Caudate nucleus (tissue), 63 donors: ENCODE measurements at places on chromosomes 3 and 15.

- no peak for DNase-seq
Measured at GRCh38 chr3:77780278-77780996, 740.5 kb downstream of the ROBO2 start.

- DNase-seq: no peak
Measured at GRCh38 chr3:68007621-68008226, 353.3 kb upstream of the SUCLG2 start.

DNA sequence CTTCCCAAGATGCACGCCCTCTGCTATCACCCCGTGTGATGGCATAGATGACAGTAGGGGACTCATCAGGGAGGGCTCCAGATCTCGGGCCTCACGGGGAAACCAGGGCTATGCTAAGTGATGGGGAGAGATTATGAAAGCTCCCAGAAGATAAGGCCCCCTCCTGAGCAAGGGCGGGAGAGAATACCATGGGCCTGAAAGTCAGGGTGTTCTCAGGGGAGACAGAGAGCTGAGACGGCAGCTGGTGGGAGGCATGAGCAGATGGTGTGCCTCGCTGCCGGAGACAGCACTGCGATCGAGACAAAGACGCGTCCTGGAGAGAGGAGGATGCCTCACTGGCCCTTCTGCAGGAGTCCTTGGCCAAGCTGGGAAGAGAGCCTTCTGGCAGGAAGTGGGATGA lies 106.5 kb upstream of the ADPGK start:
- DNase-seq: no peak

DNA sequence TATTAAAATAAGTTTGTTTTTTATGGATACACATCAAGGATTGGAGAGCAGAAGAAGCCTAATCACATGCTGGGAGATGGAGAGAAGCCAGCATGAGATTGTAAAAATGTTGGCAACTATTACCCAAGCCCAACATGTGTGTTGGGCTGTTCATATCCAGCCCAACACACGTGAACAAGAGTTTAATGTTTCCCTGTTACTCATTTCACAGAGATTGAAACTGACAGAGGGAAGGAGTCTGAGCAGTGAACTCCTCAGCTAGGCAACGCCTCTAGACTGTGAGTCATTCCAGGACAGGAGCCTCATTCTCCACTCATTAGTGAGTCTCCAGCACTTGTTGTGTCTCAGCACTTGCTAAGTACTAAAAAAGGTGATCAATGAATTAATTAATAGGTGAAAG lies 43.2 kb upstream of the CMSS1 start:
- DNase-seq: no peak

DNA sequence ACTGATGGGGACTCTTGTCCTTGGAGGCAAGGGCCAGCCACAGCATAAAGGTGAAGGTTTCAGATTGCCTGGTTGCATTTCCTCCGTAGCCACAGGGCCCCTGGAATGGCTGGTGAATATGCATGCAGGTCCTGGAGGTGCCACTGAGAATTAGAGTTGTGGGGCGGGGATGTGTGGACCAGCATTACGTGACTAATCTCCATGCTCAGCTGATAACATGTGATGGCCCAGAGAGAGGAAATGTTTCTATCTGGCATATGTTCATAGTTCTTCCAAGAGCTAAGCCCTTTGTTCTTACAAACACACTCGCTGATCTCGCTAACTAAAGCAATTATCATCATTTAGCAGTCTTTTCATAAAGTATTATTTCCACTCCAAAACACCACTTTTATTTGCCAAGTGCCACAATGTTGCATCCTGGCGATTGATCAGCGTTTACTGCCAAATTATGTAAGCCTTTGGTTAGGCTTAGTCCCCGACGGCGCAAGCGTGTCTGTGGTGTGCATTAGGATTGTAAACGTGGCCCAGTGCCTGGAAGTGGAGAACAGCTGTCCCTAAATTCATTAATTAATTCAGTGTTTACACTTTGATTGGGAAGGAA lies 55.9 kb downstream of the CGNL1 start:
- DNase-seq: no peak

DNA sequence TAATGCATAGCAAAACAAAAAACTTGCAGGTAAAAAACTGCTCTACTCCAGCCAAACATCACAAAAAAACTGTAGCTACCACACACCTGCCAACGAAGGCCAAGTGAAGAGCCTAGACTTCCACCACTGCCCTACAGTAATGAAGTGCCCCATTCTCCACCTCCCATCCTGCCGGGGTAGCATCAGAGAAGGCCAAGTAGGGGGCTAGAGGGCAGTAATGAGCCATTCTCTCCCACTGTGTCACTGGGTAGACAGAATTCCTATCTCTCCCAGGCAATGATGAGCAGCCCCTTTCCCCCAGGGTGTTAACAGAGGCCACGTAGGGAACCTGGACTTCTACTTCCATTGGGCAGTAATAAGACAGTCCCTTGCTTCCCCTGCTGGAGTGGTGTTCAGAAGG lies 9.5 kb downstream of the SEC22C start:
- DNase-seq: no peak

DNA sequence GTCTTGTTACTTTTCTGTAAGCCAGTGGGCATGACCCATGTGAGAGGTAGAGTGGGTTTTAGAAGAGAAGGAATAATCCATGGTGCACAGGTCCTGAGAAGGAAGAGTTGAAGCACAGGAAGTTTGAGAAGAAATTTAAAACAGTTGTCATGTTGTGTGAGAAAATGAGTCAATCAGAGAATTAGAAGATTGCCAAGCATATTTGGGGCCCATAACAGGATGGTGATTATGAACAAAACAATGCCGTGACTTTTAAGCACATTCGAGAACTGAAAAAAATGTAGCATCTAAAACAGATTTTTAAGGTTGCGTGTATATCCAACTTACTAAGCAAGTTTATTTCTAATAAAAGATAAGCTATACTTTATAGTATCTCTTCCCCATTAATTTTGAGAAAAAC lies 198.7 kb downstream of the RORA start:
- DNase-seq: no peak

DNA sequence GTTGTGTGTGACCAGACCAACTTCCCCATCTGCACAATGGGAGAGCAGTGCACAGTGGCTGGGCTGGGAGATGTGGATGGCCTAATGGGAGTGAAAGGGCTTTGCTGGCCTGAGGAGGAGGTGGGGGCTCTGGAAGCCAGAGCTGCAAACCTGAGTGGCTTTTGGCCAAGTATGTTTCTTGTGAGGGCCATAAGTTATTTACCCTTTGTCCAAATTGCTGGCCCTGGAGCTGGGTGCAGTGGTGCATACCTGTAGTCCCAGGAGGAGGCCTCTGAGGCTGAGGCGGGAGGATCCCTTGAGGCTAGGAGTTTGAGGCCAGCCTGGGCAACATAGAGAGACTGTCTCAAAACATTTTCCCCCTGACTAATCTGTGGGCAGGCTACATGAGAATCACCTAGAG lies 129.1 kb downstream of the WNT7A start:
- DNase-seq: no peak

GRCh38 chr15:89098281-89098680 lies 10.0 kb downstream of the ABHD2 start:
- no peak for DNase-seq
